ENCODE measurements at places on chromosomes 16 and 17. TPM values are rescaled to one million over a fixed set of nuclear protein-coding genes. Genes with fewer than 3 reads are reported as not detected.
A peak's percentile ranks its signal among the peaks of the same experiment; 100 is the strongest.

DNA sequence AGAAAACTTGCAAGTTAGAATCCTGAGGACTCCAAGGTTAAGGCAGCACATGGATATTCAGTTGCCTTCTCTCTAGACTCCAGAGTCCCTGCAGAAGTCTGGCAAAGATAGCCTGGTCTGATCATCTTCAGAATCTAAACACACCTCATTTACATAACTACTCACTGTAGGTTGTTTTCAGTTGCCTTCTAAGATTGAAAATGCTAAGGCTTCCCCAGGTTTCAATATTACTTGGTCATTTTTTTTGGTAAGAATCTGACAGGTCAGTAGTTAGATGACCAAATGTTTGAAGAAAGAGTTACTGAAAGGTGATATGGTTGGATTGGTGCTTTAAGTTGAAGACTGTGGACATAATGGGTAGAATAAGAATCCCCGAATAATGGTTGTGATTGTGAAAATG lies 205.4 kb upstream of the KCNJ16 start:
- DNase-seq, result no peak

DNA sequence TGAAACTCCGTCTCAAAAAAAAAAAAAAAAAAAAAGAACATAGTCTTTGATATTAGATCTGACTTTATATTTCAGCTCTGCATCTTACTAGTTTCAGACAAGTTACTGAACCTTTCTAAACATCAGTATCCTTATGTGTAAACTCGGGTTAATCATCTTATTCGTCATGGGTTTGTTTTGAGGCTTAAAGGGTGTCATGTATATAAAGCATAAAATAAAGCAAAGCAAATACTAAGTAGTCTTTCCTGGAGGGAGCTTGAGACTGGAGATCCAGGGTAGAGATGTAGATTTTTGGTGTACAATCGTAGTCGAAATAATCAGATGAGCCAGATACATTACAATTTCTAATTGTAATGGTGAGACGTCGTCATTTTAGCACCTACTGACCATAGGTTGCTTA lies 7.8 kb downstream of the BCAS3 start:
- no peak for DNase-seq

DNA sequence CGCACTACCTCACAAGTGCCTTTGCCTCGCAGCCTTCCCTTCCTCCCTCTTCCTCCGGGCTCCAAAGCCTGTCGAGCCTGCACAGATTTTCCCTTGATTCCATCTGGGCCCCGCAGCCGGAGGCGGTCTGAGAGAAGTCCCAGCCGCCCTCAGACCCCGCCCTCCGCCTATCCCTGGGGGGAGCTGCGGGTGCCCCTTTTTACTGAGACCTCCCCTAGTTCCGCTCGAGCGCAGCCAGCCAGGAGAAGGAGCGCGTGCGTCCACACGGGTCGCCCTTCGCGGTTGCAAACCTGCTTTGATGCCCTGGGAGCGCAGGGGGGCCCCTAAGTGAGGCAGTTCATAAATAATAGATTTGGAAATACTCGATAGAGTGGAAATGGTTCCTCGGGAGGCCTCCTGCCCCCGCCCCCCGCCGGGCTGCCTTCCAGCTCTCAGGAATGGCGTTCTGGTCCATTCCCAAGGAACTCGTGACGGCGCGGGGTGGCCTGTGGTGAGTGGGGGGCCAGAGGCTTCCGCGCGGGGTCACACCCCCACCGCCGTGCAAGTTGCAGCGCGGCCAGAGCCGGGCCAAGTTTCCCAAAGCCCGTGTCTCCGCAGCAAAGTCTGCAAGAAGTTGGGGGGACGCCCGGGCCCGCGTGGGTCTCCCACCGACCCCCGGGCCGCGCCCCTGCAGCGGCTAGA lies 610 bp downstream of the C16orf74 start:
- peak; percentile 72 for DNase-seq

DNA sequence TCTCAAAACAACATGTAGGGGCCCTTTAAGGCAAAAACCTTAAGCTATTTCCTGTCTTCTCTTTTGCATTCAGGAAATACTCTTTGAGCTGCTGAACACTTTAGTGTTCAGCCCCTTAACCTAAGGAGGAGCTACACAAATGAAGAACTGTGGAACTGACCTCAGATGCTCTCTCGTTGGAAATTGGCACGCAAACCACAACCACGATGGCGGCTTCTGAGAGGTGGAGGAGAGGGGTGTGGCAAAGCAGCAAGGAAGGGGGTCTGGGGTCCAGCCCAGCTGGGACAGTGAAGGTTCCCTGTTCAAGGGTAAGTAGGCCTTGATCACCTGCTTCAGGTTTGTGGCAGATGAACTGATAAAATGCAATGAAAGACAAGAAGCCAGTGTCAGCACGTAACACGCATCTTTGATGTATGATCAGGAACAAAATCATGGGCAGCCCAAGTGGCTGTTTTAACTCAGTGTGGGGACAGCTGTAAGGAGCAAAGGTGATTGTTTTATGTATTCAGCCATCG lies 291.6 kb upstream of the TNRC6C start:
- peak; percentile 57 for DNase-seq

DNA sequence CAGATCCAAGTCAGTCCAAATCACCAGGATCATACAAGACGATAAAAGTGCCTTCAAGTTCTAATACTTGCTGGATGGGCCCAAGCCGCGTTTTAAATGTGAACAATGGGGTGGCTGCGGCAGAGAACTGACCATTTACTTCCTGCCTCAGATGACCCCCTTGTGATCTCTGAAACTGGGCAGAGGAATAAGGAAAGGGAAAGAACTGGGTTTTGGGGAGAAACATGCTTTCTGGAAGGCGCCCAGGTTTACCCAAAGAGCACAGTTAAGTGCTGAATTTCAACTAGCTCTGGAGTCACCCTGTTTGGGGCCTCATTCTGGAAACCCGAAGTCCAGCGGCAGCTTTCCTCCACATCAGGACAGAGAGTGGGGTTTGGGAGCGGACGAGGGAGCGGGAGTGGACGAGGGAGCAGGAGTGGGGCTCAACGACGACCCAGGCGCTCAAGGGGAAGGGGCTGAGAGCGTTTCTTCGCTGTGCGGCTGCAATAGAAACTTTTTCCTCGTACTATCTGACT lies 1.6 kb downstream of the FAM20A start:
- no peak for DNase-seq

DNA sequence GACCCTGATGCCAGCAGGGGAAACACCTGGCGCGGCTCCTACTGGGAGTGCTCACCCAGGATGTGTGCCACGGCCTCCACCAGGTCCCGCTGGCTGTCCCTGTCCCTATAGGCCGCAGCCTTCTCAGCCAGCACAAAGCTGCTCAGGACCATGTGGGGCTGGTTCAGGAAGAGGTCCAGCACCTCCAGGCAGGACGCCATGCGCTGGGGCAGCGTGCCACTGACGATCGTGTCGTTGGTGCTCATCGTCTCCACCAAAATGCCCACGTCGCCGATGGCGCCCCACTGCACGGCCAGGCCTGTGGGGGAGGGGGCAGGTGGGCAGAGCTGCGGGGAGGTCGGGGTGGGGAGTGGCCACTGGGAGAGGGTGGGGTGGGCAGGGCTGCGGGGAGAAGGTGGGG lies 15.9 kb upstream of the DUS1L start:
- no peak for DNase-seq

- DNase-seq, result no peak
These were observed 1.8 kb upstream of the VPS4A start for GRCh38 chr16:69309316-69309715.

DNA sequence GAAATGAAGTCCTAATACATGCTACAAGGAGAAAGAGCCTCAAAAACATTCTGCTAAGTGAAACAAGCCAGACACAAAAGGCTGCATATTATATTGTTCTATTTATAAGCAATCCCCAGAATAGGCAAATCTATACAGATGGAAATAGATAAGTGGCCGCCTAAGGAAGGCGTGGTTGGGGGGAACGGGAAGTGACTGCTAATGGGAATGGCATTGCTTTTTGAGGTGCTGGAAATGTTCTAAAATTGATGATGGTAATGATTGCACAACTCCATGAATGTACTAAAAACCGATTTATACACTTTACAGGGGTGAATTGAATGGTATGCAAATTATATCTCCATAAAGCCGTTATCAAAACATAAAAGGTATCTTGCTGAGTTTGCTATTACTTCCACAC lies 67.7 kb downstream of the GAS7 start:
- DNase-seq, result peak; percentile 42

DNA sequence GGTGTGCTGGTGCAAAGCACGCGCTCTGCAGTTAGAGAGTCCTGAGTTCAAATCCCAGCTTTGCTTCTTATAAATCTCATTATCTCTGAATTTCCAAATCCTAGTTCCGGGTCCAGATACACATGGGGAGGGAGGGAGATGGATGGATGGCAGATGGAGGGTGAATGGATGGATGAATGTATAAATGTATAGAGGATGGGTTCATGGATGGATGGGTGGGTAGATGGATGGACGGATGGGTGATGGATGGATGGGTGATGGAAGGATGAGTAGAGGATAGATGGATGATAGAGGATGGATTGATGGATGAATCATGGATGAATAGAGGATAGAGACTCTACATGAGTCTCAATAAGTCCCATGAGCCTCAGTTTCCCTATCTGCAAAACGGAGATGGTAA lies 89.9 kb downstream of the MYH11 start:
- no peak for DNase-seq

GRCh38 chr17:37031493-37032083 lies 82.8 kb downstream of the AATF start:
- no peak for DNase-seq

- no peak for DNase-seq
These were observed 29.9 kb downstream of the CIBAR2 start for GRCh38 chr16:85082173-85083050.

- no peak for DNase-seq
These were observed 16.2 kb downstream of the SKAP1 start for GRCh38 chr17:48413613-48414405.

GRCh38 chr16:4309833-4310266 lies 6.0 kb upstream of the GLIS2 start:
- peak; percentile 91 for DNase-seq

- DNase-seq, result no peak
These were observed 1.6 kb downstream of the CMIP start for GRCh38 chr16:81445966-81446906.

DNA sequence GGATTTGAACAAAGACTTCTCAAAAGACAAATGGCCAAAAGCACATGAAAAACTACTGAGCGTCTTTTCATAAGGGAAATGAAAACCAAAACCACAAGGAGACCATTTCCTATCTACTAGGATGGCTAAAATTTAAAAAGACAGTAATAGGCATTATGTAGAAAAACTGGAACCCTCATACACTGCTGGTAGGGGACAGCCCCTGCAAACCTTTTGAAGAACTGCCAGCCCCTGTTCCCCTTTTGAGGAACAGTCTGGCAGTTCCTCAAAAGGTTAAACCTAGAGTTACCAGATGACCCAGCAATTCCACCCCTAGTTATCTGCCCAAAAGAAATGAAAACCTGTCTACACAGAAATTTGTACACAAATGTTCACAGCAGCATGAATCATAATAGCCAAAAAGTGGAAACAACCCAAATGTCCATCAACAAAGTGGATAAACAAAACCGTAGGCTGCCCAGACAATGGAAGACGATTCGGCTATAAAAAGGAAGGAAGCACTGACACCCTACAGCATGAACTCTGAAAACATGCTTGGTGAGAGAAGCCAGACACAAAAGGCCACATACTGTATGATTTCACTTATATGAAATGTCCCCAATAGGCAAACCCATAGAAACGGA lies 22.9 kb downstream of the CDIP1 start:
- DNase-seq, result no peak

DNA sequence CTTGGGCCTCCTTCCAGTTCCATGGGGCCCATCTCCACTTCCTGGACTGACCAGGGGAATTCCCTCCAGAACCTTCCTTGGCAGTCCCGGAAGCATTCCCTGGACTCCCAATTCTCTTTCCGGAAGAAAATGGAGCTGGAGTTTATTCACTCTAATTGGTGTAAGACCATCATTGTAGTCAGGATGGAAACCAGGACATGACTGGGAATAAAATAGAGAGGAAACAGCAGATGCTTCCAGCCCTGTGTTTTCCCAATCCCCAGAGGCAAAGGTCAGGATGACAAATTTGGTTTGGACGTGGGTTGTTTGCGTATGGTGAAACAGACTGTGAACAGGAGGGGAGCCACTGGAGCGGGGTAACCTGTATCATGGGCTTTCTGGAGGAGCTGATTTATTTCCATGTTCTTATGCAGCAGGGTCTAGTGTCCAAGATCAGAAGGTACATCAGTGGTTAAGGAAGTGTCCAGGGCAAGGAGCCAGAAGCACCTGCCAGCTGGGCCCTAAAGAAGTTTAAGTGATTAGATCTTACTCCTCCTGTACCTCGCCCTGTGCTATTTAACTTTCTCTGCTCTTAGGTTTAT lies 8.5 kb upstream of the LONP2 start:
- DNase-seq, result no peak

DNA sequence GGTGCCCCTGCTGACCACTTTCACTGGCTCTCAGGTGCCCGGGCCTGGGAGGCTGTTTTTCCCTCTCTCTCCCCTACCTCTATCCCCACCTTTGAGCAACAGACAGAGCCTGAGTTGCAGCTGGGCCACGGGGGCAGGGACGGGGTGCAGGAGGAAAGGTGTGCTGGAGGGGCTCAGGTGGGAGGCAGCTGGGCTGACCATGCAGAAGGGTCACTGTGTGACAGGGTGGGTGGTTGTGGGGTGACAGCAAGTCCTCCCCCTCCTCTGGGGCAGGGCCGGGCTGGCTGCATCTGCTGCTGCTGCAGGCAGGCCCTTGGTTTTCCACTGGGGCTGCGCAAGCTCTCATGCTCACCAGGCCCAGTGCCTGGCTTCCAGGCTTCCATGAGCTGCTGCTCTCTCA lies 6.6 kb downstream of the ZNF319 start:
- no peak for DNase-seq

DNA sequence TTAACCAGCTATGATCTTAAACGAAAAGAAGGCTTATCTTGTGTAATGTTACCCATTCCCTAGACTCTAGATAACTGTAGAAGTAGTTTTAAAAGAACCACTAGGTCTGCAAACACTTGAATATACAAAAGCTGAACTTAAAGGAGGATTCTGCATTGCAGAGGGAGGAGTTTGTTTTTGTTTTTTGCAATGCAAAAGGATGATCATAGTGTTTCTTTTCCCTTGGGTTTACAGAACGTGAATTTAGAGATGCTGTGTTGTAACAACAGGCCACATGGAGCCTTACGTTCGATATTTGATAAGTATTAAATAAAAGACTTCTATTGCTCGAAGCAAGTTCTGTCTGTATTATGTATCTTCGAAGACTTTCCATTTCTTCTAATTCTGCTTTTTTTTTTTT lies 77.6 kb downstream of the CHD9 start:
- no peak for DNase-seq

DNA sequence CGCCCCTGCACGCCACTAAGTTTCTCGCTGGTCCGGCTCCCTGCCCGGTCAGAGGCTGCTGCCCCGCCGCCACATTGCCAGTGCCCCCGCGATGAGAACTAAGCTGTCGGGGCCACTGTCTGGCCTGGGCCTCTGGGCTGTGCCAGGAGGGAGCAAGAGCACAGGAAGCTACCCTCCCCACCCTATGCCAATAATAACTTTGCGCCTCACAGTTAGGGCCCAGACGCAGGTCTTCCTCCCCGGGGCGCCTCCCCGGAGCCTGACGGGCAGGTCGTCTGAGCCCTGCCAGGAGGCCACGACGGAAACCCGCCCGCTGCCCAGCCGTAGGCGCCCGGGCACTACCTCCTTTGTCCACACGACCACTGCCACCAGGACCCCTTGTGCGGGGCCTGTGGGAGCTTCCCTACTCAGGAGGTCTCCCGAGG lies 1.5 kb downstream of the ZFPM1 start:
- no peak for DNase-seq

The KRTAP9-8 gene
- not detected for total RNA-seq

The TEX19 gene
- 0.34 TPM for total RNA-seq

The CARHSP1 gene
- 48.3 TPM for total RNA-seq

The ERAL1 gene
- total RNA-seq, result 19.5 TPM

The STAT3 gene
- total RNA-seq, result 16.3 TPM

The CD19 gene
- total RNA-seq, result 392 TPM

The LYRM9 gene
- 0.97 TPM for total RNA-seq

The GCGR gene
- not detected for total RNA-seq

The SEZ6 gene
- total RNA-seq, result not detected

The MPP2 gene
- total RNA-seq, result not detected
